ENCODE measurements at places on chromosomes 11 and 22.

DNA sequence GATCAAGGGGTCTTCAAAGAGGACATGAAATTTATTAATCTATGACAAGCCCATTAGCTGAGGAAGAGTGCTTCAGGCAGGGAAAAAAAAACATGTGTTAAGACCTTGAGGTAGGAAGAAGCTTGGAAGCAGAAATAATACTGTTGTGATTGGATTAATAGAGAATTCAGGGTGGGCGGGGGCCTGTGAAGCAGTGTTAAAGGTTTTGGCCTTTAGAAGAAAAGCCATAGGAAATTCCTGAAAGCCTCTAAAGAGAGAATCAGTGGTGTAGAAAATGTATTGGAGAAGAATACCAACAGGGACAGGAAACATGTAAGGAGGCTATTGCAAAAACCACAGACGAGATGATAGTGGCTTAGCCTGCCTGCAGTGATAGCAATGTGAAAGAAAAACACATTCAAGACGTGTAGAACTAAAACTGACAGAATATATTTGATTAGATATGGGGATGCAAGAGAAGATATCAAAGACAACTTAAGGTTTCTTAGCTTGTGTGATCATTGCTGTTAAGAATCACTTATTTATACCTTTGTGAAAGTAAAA, 404.4 kb upstream of the ANO3 start:
- DNase-seq, result no peak
- no peaks in the 10 kb centered on the region for H3K4me1 ChIP-seq
- H3K36me3 ChIP-seq, result no peaks in the 10 kb centered on the region
- no peaks in the 10 kb centered on the region for H3K27me3 ChIP-seq
- H3K4me3 ChIP-seq, result no peak overlapping the region

- H3K27me3 ChIP-seq, result no peaks in the 10 kb centered on the region
- no peaks in the 10 kb centered on the region for H3K4me1 ChIP-seq
- peak overlapping the region; percentile 85 for H3K27ac ChIP-seq
Observed at GRCh38 chr22:35638001-35638400, 10.2 kb upstream of the APOL6 start.

DNA sequence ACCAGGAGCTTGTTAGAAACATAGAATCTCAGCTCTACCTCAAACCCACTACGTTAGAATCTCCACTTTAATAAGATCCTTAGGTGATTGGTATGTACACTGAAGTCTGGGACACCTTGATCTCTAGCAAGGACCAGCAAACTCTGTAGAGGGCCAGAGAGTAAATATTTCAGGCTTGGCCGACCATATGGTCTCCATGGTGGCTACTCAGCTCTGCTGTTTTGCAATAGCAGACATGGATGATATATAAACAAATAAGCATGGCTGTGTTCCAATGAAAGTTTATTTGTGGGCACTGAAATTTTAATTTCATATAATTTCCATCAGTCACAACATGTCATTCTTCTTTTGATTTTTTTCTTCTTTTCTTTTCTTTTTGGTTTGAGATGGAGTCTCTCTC, 23.9 kb downstream of the UBASH3B start:
- H3K4me3 ChIP-seq, result no peak overlapping the region
- no peak overlapping the region for H3K27ac ChIP-seq

DNA sequence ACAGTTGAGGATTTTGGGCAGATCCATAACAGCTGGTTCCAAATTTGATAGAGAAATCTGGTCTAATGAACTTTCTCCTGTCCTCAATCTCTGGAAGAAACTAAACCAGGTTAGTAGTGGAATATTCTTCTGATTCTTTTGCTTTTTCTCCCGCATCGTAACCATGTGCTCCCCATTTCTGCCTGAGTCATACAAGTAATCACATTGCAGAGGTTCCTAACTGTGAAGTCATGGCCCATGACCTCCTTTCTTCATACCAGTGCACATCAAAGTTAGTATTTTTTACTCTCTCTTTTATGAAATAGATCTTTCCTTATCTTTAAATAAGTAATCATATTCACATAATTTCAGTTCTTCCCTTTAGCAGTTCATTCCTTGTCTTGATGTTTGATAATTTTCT, 249.0 kb downstream of the DYNC2H1 start:
- no peaks in the 10 kb centered on the region for H3K27me3 ChIP-seq
- no peaks in the 10 kb centered on the region for H3K4me1 ChIP-seq
- no peaks in the 10 kb centered on the region for H3K36me3 ChIP-seq
- no peak overlapping the region for H3K4me3 ChIP-seq

DNA sequence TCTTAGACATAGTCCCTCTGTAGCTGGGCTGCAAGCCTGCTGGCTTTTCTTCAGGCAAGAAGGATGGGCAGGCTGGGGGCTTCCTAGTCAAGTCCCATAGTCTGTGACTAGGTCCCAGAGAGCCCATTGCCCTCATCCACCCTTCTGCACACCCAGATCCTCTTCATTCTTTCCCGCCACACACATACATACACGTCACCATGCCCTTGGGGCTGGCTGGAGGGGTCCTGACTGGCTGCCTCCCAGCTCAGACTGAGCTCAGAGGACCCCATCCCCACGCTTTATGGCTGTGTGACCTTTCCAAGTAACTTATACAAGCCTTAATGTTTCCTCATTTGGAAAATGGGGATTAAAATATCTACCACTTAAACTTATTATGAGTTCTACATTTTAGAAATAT, 13.5 kb upstream of the PPFIBP2 start:
- no peak overlapping the region for H3K27ac ChIP-seq
- no peaks in the 10 kb centered on the region for H3K4me1 ChIP-seq
- no peak overlapping the region for H3K4me3 ChIP-seq

- no peaks in the 10 kb centered on the region for H3K36me3 ChIP-seq
- H3K4me3 ChIP-seq, result no peak overlapping the region
- peaks cover 43% of the 10 kb centered on the region for H3K27me3 ChIP-seq
- DNase-seq, result no peak
- no peak overlapping the region for H3K27ac ChIP-seq
Observed at GRCh38 chr11:126502982-126503381, 147.5 kb downstream of the ST3GAL4 start.

DNA sequence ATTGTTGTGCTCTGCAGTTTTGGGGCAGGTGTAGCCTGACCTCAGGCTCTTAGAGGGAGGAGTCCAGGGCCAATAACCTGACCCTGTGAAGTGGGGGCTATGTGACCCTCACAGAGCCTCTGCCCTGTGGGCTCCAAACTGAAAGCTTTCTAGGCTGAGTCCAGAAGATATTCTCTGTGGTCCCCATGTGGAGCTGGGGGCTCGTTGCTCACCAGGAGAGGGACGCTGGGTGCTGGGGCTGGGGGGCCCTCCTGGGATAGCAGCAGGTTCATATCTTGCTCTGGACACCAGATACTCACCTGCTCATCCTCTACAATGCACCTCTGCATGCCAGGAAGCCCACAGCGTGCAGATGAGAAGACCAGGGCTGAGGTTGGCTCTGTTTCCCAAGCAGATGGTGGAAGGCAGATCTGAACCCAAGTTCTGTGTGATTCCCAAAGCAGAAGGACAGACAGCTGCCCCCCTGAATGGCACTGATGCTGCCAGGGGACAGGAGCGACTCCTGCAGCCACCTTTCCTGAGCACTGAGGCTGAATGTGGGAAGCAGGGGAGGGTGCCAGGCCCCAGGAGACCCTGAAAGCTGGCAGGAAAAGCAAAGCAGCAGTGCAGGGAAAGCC, 1022.0 kb downstream of the TBC1D22A start:
- no peaks in the 10 kb centered on the region for H3K27me3 ChIP-seq
- H3K36me3 ChIP-seq, result no peaks in the 10 kb centered on the region
- H3K4me1 ChIP-seq, result no peaks in the 10 kb centered on the region
- DNase-seq, result no peak
- H3K27ac ChIP-seq, result no peak overlapping the region

DNA sequence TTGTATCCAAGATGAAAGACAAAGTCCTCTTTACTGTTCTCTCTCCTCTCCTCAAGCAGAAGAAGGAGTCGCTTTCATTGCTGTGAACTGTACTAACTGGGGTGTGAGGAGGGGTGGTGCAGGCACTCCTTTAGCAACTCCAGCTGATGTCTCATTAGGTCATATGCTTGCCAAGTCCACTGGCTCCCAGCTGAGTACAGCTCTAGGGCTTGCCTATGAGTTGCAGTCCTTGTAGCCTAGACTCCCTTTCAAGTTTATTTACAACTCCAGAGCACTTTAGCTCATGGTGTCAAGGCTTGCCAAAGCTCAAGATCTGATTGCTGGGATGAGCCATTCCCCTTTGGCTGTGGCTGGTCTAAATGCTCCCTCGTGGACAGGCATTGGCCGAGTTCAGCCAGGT, 55.1 kb upstream of the PDGFD start:
- H3K4me3 ChIP-seq, result no peak overlapping the region
- no peaks in the 10 kb centered on the region for H3K27me3 ChIP-seq
- H3K36me3 ChIP-seq, result no peaks in the 10 kb centered on the region
- no peak overlapping the region for H3K27ac ChIP-seq
- no peak for DNase-seq

DNA sequence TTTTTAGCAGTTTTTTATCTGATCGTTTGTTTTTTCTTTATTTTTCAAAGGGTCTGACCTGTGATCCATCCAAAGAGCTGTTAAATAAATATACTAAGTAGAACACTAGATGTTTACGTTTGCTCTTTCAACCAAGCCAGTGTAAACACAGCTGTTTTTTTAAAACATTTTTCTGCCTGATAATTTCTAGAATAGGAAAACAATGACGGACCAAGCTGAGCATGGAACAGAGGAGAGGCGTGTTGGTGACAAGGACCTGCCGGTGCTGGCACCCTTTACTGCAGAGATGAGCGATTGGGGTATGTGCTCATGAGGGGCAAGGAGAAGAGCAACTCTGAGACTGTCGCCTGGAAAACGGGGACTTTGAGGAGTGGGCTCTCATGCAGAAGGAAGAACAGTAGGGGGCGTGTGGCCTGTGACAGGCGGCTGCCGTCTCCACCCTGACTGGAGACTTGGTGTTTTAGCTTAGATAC, 28.6 kb upstream of the PANX2 start:
- no peak overlapping the region for H3K27ac ChIP-seq
- H3K27me3 ChIP-seq, result peaks cover 48% of the 10 kb centered on the region
- H3K4me1 ChIP-seq, result peaks cover 5% of the 10 kb centered on the region
- H3K4me3 ChIP-seq, result no peak overlapping the region
- no peak for DNase-seq
- no peaks in the 10 kb centered on the region for H3K36me3 ChIP-seq

DNA sequence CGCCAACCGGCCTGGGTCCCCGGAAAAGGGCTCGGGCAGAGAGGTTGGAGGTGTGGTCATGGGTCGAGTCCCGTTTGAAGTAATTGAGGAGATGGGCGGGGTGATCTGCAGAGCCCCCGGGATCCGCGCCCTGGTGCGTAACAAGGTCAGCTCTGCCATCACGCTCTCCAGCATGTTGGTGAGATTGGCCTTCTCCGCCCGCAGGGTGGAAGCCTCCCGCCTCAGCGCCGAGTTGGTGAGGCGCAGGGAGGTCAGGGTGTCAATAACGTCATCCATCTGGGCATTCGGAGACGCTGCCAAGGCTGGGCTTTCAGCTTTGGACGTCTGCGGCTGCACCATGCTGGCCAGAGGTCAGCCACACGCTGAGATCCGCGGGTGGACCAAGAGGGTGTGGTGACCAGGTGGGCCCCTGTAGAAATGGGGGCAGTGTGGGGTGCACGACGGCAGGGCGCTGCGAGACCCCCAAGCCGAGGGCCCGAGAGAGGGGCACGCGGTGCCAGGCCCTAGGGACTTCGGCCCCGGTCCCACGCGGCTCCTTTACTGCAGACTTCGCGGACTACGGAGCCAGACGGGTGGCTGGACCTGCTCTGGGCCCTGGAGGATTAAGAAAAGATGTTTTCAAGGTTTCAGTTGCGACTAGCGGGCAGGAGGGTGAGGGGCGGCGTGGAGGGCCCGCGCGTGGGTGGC, 672 bp downstream of the RTL6 start:
- H3K27me3 ChIP-seq, result peaks cover 2% of the 10 kb centered on the region
- DNase-seq, result no peak
- peak overlapping the region; percentile 94 for H3K4me3 ChIP-seq
- H3K4me1 ChIP-seq, result peaks cover 4% of the 10 kb centered on the region

DNA sequence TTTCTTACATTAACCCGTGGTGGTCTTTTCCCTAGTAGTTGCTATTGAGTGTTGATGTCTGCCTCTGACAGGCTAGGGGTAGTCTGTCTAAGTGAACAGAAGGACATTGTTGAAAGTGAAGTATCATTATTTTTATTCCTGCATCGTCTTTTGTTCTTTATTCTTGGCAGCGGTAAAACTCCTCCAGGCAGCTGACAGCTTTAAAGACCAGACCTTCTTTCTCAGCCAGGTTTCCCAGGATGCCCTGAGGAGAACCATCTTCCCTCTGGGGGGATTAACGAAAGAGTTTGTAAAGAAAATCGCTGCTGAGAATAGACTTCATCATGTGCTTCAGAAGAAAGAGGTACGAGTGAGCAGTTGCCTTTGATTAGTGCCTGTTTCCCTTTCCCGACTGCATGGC, 14.6 kb downstream of the TRMU start:
- DNase-seq, result no peak
- no peaks in the 10 kb centered on the region for H3K4me1 ChIP-seq
- no peak overlapping the region for H3K27ac ChIP-seq
- peaks cover 94% of the 10 kb centered on the region for H3K36me3 ChIP-seq
- H3K4me3 ChIP-seq, result no peak overlapping the region
- no peaks in the 10 kb centered on the region for H3K27me3 ChIP-seq
